ENCODE measurements at places on chromosomes 12 and 14. TPM values are rescaled to one million over a fixed set of nuclear protein-coding genes. Genes with fewer than 3 reads are reported as not detected.

Gene CTSG
- polyA plus RNA-seq: not detected

Gene B3GNT4
- 0.11 TPM for polyA plus RNA-seq

Gene SSPN
- polyA plus RNA-seq: 1.3 TPM

Gene CLEC7A
- polyA plus RNA-seq: not detected

Gene PITPNM2
- polyA plus RNA-seq: 4.4 TPM

Gene STAC3
- 0.36 TPM for polyA plus RNA-seq

Gene MAP1LC3B2
- polyA plus RNA-seq: 0.49 TPM

Gene DNAH10
- 0.04 TPM for polyA plus RNA-seq

Gene CCDC38
- not detected for polyA plus RNA-seq

Gene PRH2
- polyA plus RNA-seq: 0.21 TPM

Gene DCN
- polyA plus RNA-seq: 0.38 TPM

Gene ASIC1
- 0.66 TPM for polyA plus RNA-seq

Gene INHBE
- not detected for polyA plus RNA-seq

Gene PTPN21
- polyA plus RNA-seq: 9.2 TPM

Gene EML5
- 0.06 TPM for polyA plus RNA-seq

Gene FLRT2
- polyA plus RNA-seq: 283 TPM

Gene ITGA5
- 657 TPM for polyA plus RNA-seq

Gene CLEC14A
- polyA plus RNA-seq: 569 TPM

Gene STK38L
- 14.7 TPM for polyA plus RNA-seq

Gene COCH
- polyA plus RNA-seq: 0.60 TPM

Gene SAMD15
- polyA plus RNA-seq: 0.51 TPM

Gene BHLHE41
- polyA plus RNA-seq: 0.03 TPM

Gene VRTN
- polyA plus RNA-seq: 0.02 TPM

Gene MTHFD1
- 18.9 TPM for polyA plus RNA-seq

Gene STON2
- polyA plus RNA-seq: not detected

Gene LBHD2
- not detected for polyA plus RNA-seq

Gene PSMB5
- polyA plus RNA-seq: 464 TPM

Gene P2RX2
- polyA plus RNA-seq: not detected

Gene GPRC5A
- polyA plus RNA-seq: 82.9 TPM

Gene NID2
- 22.5 TPM for polyA plus RNA-seq

Gene SLC15A4
- polyA plus RNA-seq: 19.6 TPM

Gene IAPP
- not detected for polyA plus RNA-seq

Gene PLEKHD1
- polyA plus RNA-seq: 0.01 TPM

Gene KRT74
- not detected for polyA plus RNA-seq

Gene DEGS2
- polyA plus RNA-seq: 0.06 TPM

Gene LRIG3
- 43.8 TPM for polyA plus RNA-seq

Gene PTCSC3
- not detected for polyA plus RNA-seq

Gene TSHR
- not detected for polyA plus RNA-seq
